Activated CD8-positive, alpha-beta memory T cell treated with anti-CD3 and anti-CD28 coated beads for 24 hours (primary cell): ENCODE measurements at places on chromosomes 1 and 21.

DNA sequence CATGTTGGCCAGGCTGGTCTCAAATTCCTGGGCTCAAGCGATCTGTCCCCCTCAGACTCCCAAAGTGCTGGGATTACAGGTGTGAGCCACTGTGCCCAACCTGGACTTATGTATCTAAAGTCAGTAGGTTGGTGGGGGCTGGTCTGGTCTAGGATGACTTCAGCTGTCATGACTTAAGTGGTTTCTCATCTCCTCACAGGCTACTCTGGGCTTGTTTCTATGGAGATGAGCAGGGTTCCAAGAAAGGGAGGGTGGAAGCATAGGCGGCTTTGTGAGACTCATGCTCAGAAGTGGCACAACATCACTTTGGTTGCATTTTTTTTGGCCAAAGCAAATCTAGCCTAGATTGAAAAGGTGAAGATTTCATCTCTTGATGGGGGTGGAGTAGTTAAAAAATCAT lies 115.9 kb upstream of the IVNS1ABP start:
- DNase-seq = no peak

- DNase-seq = no peak
Measured at GRCh38 chr21:23949493-23949892, 1657.8 kb downstream of the MRPL39 start.

- peak; percentile 56 for DNase-seq
Measured at GRCh38 chr1:241423541-241424479, 66.8 kb upstream of the RGS7 start.

GRCh38 chr1:23148084-23148483 lies 20.6 kb downstream of the LUZP1 start:
- DNase-seq = no peak

DNA sequence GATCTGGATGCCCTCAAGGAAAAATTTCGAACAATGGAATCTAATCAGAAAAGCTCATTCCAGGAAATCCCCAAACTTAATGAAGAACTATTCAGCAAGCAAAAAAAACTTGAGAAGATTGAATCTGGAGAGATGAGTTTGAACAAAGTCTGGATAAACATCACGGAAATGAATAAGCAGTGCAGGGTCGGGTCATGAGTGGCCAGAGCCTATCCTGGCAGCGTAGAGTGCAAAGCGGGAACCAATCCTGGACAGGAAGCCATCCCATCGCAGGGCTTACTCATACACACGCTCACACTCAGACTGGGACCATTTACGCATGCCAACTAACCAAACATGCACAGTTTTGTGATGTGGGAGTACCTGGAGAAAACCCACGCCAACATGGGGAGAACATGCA lies 43.1 kb downstream of the ZMYM1 start:
- DNase-seq = no peak

GRCh38 chr1:30701258-30701633 lies 22.1 kb downstream of the MATN1 start:
- DNase-seq = no peak

- DNase-seq = no peak
Measured at GRCh38 chr1:3162322-3162882, 93.4 kb downstream of the PRDM16 start.
